Lung (tissue), 17 donors: ENCODE measurements at places on chromosomes 3 and 15. TPM values are rescaled to one million over a fixed set of nuclear protein-coding genes. Genes with fewer than 3 reads are reported as not detected.

The SEC22A gene
- total RNA-seq, result 47.7 TPM

The SNX22 gene
- total RNA-seq, result 20.3 TPM

The STRC gene
- 1.0 TPM for total RNA-seq

The SMCO1 gene
- not detected for total RNA-seq

The GHRL gene
- total RNA-seq, result 28.2 TPM

- DNase-seq, result no peak
Measured at GRCh38 chr3:130779486-130779885, 32.9 kb upstream of the PIK3R4 start.

GRCh38 chr3:30181581-30181980, 424.8 kb upstream of the TGFBR2 start:
- DNase-seq, result no peak

DNA sequence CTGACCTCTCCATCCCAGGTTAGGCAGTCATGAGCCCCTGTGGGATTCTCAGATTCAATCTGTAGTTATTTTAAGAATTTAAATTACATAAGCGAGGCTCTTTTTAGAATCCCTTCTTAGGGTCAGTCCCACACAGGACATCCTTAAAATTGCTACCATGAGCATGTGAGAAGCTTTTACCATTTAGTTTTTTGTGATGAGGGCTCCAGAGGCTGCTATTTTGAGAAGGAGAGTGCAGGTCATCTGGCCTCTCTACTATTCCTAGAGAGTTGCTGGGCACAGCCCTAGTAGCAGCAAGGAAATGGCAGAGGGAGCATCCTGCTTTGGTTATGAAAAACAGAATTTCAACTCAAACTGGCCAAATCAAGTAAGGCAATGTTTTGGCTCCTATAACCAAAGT, 13.6 kb upstream of the CADPS start:
- DNase-seq, result no peak

- peak; percentile 41 for DNase-seq
Measured at GRCh38 chr3:183252973-183253527, at the start of gene B3GNT5. B3GNT5 (plus strand) TSS chr3:183253253; CDS start chr3:183269799, 16,546 bp downstream.

DNA sequence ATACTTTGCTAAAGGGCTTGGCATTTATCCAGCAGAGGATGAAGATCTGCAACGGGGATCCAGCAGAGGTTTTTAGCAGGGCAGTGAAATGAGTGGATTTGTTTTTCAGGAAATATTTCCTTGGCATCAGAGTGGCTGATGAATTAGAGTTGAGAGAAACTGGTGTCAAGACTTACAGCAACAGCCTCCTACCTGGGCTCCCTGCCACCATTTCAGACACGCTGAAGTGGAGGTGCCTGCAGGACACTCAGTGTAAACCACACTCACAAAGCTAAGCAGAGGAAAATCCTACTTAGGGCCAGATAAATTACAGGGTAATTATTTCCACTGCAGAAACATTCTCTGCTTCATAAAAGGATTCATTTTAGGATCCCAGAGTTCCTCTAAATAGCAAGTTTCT, 519.7 kb downstream of the FGF12 start:
- DNase-seq, result no peak
